ENCODE measurements at places on chromosomes 16 and 17.

- no peak for DNase-seq
Observed at GRCh38 chr16:58455750-58456149, 44.2 kb upstream of the NDRG4 start.

DNA sequence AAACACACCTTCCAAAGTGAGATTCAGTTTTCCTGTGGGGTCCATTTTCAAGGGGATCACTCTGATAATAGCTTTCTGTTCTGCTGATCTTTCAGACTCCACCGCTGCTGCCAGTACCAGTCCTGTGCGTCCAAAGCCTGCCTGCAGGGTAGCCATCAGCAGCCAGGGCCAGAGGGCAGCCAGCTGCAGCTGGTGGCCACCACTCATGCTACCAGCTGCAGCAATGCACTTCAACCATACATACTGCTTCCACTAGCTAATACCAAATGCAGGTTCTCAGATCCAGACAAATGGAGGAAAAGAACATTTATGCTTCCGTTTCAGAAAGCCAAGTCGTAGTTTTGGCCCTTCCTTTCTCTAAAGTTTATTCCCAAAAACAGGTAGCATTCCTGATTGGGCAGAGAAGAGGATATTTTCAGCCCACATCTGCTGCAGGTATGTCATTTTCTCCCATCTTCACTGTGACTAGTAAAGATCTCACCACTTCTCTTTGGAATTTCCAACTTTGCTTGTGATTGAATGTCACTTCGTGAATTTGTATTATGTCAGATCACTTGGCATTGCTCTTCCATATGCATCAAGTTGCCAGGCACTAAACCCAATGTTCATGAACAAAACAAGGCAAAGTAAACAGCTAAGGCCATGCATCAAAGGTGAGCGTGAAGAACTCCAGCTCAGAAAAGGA, 1.8 kb downstream of the RNF43 start:
- DNase-seq: no peak

- DNase-seq: no peak
Observed at GRCh38 chr16:15958703-15959348, 9.4 kb downstream of the ABCC1 start.

DNA sequence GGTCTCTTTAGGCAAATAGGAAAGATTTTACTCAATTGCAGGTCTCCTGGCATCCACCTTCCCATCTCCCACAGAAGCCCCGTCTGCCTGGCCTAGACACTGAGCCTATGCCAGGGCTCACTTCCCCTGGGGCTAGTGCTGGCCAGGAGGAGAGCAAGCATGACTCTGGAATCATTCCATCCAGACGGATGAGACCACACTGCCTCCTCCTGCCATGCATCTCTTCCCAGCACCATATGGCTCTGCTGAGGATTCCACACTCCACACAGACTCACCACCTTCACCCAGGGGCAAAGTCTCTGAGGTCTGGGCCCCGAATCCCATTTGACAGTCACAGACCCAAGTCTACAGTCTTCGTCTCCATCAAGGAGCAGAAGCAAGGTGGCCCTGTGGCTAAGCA, 346.5 kb downstream of the C16orf95 start:
- no peak for DNase-seq

DNA sequence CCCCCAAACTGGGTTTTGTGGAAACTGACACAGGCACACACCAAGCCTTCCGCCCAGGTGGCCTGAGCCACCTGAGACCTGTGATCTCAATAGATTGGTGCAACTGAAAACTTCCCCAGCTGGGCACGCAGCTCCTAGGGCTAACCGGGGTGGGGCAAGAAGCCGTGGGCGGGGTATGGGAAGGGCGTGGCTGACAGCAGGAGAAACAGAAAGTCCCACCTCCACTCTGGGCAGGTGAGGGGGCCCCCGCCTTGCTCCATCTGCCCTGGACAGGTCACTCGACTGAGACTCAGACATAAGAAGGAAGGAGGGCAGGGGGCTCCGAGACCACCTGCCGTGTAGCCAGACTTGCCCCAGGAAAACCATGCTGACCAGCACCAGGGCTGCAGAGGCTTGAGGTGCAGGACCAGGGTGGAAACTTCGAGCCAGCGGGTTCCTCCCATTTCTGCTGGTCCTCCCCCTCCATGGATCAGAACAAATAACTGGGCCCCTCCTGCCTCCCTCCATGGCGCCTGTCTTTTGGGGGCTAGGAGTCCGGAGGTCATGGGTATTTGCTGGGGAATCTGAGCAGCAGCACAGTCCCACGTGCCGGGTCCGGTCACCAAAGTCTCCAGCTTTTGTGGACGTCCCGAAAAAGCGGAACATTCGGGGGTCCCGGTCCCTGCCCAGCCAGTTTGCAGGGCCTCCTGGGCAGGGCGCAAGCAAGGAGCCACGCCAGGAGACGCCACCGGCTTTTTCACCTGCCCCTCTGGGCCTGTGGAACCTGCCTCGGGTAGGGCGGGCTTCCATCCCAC, 1.3 kb downstream of the TIMP2 start:
- peak; percentile 68 for DNase-seq

GRCh38 chr17:28372203-28372944, 880 bp downstream of the SARM1 start:
- no peak for DNase-seq

GRCh38 chr17:7328009-7328408, 1.1 kb downstream of the NEURL4 start:
- DNase-seq: no peak

DNA sequence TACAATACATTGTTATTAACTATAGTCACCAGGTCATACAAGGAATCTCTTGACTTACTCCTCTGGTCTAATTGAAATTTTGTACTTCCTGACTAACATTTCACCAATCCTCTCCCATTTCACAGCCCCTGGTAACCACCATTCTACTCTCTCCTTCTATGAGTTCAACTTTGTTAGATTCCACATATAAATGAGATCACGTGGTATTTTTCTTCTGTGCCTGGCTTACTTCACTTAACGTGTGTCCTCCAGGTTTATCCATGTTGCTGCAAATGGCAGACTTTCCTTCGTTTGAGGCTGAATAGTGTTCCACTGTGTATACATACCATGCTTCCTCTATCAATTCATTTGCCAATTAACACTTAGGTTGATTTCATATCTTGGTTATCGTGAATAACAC, 128.5 kb downstream of the CHD9NB start:
- no peak for DNase-seq

DNA sequence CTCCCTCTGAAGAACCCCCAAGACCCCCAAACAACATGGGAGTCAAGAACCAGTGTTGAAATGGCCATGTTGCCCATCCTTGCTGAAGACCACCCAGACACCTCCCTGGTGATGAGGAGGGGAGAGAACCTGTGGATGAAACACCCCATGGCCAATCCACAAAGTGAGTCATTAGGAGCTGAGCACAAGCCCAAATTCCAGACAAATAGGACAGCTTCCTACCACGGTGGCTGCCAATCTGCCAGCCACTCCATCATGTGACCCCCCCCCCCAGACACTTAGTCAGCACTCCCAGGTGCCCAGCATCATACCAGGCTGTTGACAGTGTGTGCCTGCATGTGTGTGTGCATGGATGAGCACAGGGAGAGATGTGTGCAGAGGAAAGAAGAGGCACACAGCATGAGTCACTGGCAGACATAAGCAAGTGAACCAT, 26.4 kb upstream of the RPL38 start:
- no peak for DNase-seq

DNA sequence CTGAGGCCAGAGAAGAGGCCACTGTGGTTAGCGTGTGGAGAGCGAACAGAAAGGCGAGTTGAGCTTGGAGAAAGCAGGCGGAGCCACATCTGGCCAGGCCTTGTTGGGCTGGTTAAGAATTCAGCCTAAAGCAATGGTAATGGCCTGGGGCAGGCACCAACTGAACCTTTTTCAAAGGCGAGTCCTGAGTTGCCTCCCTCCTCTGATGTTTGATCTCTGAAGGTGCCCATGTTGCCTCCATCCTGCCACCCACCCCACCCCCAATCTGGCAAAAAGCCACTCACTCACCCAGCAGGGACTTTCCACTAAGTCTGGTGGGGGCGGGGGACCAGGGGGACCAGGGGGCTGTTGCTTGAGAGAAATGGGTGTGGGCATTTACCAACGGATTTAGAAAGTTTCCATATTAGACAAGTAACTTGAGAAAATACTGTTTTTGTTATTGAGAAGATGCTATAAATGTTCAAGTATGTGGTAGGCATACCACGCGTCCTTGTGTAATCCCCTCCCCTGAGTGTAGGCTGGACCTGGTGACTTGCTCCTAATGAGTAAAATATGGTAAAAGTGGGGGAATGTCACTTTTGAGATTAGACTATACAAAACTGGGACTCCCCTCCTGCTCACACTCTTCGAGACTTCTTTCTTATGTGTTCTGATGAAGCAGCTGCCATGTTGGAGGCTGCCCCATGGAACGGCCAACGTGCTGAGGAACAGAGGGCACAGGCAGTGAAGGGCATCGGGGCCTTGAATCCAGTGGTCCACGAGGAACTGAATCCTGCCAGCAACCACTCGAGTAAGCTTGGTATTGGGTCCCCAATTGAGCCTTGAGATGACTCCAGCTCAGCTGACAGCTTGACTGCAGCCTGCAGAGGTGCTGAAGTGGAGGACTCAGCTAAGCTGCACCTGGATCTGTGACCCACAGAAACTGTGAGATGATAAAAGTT, 29.9 kb upstream of the TNS4 start:
- no peak for DNase-seq

- no peak for DNase-seq
Observed at GRCh38 chr16:30894540-30895368, 877 bp upstream of the BCL7C start.

GRCh38 chr17:61380217-61380835, 19.3 kb upstream of the TBX2 start:
- DNase-seq: no peak

DNA sequence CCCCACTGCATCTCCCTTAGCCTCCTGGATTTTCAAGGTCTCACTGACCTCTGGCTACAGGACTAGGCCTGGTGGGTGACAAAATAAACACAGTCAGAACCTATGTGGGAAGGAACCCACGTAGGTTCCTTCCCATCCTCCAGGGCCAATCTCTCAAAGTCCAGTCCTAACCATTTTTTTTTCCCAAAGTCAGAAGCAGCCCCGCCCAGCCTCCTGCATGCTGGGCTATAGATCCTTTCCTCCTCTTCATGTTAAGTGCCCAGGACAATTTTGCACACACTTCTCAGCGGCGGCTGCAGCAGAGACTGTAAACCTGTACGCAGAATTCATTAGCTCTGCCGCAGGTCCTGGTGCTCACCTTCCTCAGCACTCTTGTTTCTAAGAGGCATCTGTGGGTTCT, 285.8 kb downstream of the NPIPA8 start:
- DNase-seq: no peak

DNA sequence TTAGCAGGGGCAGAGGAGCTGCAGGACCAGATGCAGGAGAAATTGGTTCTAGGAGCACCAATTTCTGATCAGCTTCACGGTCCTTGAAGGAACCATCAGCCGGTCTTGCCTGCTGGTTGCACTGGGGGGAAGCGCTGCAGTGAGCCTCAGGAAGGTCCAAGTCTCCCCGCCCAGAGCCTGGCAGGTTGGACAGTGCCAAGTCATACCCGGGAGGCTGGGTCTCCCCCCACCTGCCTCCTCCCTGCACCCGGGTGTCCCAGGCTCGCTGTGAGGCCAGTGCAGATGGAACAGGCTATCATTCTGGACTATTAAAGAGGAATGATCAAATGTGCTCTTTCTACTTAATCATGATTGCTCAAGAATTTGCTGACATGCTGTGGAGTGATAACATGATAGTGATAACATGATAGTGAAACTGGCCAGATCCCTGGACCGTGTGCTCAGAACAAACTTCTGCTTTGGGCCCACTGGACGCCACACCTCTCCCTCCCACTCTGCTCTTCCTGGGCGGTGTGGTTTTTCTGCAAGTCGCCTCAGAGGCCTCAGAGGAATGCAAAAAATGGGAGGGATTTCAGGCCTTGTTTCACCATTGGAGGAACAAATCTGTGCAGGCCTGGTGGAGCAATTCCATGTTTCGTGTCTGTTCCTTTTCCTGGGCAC, 236.0 kb downstream of the IRF8 start:
- no peak for DNase-seq

- no peak for DNase-seq
Observed at GRCh38 chr17:57578608-57579225, 166.4 kb downstream of the CCDC182 start.

GRCh38 chr17:61017317-61018006, 339.8 kb downstream of the BCAS3 start:
- DNase-seq: no peak

GRCh38 chr16:73186752-73187601, 139.0 kb upstream of the ZFHX3 start:
- DNase-seq: no peak

DNA sequence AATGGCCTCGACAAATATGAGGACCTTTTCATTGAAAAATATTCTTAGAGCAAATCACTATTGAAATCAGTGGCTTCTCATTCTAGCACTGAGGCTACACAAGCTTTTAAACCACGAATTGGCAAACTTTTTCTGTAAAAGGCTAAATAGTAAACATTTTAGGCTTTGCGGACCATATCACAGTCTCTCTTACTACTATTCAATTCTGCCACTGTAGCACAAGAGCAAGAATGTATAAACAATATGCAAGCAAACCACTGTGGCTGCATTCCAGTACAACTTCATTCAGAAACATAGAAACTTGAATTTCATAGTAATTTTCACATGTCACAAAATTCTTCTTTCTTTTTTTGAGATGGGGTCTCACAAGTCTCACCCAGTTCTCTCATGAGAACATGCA, 49.1 kb downstream of the PHLPP2 start:
- DNase-seq: no peak
